A549 treated with DMSO at 1 μM for 4 hours (cell line): ENCODE measurements at places on chromosomes 5 and 9. TPM values are rescaled to one million over a fixed set of nuclear protein-coding genes. Genes with fewer than 3 reads are reported as not detected.

PAPPA gene
- 27.7 to 47.1 TPM (median 38.6 TPM) in 5 replicates for total RNA-seq

PCDHA11 gene
- 0.07 to 0.17 TPM (median 0.10 TPM) in 4 of 5 replicates, not detected in the other for total RNA-seq

F12 gene
- 13.8 to 24.7 TPM (median 20.7 TPM) in 5 replicates for total RNA-seq

MAST4 gene
- total RNA-seq: 1.6 to 2.2 TPM (median 2.0 TPM) in 5 replicates

PTBP3 gene
- 27.3 to 45.5 TPM (median 39.3 TPM) in 5 replicates for total RNA-seq

IFNE gene
- total RNA-seq: 1.5 to 2.8 TPM (median 2.2 TPM) in 5 replicates

EIF4E1B gene
- not detected in 5 replicates for total RNA-seq

OR1Q1 gene
- total RNA-seq: not detected in 5 replicates

NR3C1 gene
- 37.0 to 56.6 TPM (median 48.3 TPM) in 5 replicates for total RNA-seq
